Fibroblast of skin of back (primary cell): ENCODE measurements at places on chromosomes 6 and 20.

- peak; percentile 67 for DNase-seq
Observed at GRCh38 chr6:74578339-74578738, 627.5 kb downstream of the COL12A1 start.

GRCh38 chr20:31859998-31860380, 10.3 kb downstream of the DUSP15 start:
- DNase-seq: no peak

GRCh38 chr20:45972500-45973183, 639 bp upstream of the ZNF335 start:
- DNase-seq: no peak

DNA sequence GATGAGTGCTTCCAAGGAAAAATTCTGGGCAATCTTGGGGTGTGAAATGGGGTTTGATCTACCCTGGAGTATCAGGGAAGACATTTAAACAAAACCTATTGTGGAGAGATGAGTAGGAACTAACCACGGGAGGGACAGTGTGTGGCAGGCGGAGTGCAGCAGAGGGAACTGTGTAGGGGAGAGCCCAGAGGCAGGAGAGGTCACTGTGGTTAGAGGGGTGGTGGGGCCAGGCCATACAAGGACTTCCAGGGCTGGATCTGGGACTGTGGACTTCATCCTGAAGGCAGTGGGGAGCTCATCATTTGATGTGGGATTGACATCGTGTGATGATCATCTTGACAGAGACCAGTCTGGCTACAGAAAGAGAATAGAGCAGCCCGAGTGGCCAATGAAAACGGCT, 89.0 kb downstream of the TOX2 start:
- no peak for DNase-seq

GRCh38 chr6:143098054-143098671, 37.5 kb downstream of the AIG1 start:
- DNase-seq: no peak

- DNase-seq: peak; percentile 16
Observed at GRCh38 chr20:43915211-43916072, 790 bp downstream of the TOX2 start.

DNA sequence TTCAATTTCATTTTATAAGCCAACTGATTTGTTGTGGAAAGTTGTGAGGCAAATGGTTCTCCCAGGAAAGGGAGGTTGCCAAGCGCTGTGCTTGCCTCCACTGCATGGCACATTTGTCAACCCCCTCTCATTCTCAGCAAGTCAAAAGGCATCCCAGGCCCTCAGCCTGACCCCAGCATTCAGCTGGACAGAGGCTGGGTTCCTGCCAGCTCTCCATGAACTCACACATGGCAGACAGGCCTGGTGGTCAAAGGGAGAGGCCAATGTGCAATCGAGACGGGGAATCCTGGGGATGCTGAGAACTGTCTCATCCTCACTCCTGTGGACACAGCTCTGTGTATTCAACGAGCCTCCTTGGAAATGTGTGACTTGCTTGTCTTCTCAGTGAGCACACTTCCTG, 106.0 kb upstream of the CDH4 start:
- DNase-seq: no peak

- no peak for DNase-seq
Observed at GRCh38 chr20:51680067-51680749, 88.0 kb downstream of the ATP9A start.

DNA sequence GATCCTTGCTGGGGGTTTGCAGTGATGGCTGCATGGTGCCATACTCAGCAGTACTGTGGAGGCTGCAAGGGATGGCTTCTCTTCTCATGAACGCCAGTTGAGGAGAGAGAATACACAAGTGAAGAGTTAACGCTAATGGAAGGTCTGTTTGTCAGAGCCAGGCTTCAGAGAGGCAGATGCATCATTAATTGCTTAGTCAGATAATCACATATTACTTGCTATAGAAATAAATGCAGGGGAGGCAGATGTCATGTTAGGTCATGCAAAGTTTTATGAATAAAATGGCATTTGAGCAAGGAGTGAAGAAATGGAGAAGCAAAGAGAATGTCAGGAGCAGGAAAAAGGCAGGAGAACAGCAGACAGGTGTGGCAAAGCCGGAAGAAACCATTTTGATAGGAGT, 51.2 kb downstream of the CDS2 start:
- DNase-seq: no peak

DNA sequence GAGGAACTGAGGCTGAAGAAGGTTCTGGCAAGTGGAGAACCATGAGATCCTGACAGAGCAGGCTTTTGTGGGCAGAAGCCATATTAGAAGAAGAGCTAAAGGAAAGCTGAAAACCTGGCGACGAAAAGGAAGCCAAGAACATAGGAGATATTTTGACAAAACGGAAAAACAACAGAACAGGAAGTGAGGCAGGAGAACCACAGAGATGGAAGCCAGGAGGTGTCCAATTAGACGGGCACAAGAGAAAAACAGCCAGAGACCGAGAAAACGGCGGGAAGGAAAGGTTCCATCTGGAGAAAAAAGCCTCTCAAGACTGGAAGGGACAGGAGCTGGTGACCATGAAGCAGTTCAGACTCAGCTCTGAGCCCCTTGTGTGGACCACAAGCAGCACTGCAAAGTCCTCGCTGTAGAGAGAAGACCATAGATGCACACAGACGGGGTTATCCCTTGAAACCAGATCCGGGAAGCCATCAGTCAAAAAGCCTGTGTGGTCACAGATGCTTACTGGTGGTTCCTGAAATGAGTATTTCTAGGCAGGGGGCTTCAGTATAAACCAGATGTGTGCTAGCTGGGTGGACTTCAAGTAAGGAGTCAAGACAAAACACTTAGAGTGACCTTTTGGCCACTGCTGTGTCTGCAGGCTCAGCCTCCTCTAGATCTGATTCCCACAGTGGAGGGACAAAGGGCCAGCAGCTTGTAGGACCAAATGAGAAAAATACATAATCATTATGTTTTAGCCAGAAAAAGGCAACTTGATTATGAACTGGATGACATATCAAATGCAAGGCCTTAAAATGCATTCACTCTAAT, 30.7 kb downstream of the SSR1 start:
- no peak for DNase-seq

DNA sequence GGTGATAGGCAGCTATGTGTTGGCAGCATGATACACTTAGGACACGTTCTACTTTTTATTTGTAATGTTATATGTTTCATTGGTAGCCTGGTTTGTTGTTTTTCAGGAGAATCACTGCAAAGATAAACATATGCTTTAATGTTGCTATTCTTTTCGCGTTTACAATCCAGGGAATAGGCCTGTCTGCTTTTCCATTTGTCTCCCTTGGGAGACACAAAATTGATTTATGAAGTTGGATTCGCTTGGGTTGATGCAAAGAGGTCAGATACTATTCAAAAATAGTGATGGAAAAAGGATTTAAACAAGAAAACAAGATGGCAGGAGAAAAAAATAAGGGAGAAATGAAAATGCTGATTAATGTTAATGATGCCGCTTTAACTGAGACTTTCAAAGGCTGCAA, 179.5 kb upstream of the SOX4 start:
- no peak for DNase-seq

GRCh38 chr6:558089-558488, 98.8 kb downstream of the HUS1B start:
- no peak for DNase-seq

DNA sequence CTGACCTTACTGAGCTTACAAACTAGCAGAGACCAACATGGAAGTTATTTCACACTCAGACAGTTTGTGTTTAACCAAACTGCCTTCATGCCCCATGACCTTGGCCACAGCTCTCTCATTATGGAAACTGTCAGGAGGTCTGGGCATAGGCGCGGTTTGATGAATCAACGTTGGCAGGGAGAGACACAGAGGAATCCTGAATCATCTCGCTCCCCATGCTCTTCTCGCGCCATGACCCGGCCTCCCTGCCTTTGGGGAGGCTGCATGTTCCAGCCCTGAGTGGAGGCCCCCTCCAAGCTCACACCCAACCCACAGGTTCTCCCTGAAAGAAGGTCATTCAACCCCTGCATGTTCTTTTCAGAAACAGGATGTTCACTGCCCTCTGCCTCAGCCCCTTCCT, 15.9 kb upstream of the GDAP1L1 start:
- peak; percentile 12 for DNase-seq

DNA sequence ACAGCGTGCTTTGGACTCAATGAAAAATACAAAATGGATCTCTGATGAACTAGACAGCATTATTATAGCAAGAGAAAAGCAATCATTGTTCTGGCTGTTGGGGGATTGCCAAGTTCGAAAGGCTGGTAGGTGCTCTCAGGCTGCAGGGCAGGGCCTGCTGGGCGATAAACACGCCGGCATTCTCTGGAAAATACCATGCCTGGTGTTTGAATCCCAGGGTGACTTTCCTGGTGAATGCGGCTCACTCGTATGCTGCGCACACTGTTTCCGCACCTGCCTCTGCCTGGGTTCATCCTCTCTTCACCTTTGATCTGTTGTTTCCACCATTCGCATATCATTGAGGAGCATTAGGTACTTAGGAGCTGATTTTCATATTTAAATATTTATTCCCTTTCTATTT, 37.4 kb downstream of the GCNT2 start:
- DNase-seq: no peak

- DNase-seq: no peak
Observed at GRCh38 chr6:160085713-160086505, 35.7 kb upstream of the SLC22A1 start.

DNA sequence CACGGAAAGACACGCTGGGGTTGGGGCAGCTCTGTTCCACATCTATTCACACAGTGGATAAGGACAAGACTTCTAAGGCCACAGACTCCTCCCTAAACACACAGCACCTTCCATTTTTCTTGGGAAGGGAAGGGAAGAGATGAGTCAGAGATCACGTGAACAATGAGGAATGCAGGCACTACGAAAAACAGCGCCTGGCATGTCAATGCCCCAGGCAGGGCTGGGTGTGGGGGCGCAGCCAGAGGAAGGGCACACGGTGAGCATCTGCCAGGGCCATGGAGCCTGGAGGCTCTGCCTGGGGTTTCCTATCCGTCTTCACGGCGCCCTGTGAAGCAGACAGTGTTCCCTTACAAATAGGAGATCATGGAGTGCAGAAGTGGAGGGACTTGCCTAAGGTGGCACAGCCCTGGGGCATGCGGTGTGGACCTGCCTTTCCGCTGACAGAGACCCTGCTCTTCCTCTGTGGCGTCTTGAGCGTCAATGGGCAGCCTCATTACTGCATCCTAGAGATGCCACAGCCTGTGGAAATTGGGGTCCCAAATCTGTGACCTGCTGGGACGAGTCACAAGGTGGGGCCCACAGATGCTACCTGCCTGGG, 15.4 kb downstream of the UNC93A start:
- peak; percentile 31 for DNase-seq

DNA sequence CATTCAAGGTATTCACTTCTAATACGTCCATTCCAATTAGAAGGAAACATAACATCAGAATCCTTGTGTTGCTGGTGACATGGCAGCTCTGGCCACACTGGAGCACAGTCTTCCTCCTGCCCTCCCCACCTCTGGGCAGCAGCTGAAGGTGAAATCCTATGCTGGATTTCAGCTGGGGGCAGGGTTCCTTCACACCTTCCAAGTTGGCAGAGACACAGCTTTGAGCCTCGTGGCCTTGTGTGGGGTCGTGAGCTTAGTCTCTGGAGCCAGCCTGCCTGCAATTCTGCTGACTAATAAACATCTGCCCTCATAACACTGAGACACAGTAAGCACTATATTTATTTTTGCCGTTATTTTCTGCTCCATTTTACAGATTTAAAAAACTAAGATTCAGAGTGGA, 218.9 kb upstream of the RIN2 start:
- no peak for DNase-seq

DNA sequence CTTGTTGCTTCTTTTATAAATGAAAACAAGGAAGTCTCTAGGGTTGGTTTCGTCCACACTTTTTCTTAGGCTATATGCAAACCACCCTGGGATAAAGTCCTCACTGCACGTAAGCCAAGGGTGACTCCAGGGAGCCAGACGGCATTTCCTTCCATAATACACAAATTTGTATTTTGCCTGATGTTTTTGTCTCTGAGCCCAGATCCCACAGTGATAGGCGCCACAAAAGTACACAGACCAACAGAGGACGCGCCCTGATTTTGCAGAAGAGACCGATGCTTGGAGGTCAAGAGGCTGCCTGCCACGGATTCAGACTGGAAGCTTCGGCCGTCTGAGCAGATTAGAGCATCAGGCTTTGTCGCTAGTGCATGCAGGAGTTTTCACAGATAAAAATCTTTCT, 22.8 kb downstream of the FOXQ1 start:
- no peak for DNase-seq

GRCh38 chr6:31874084-31874670, 4.6 kb downstream of the SLC44A4 start:
- DNase-seq: no peak

- DNase-seq: peak; percentile 62
Observed at GRCh38 chr6:45388328-45388727, 10.6 kb upstream of the SUPT3H start.

DNA sequence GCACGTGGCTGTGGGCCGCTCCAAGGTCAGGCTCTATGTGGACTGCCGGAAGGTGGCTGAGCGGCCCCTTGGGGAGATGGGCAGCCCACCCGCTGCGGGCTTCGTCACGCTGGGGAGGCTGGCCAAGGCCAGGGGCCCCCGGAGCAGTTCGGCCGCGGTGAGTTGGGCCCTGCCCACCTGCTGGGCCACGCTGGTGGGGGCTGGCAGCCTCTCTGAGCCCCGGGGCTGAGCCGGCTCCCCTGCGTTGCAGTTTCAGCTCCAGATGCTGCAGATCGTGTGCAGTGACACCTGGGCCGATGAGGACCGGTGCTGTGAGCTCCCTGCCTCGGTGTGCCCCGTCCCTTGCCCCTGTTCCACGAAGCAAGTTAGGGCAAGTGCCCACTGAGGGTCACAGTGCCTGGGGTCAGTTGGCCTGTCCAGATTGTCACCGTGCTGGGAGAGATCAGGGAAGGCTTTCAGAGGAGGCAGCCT, 27.1 kb downstream of the COL20A1 start:
- no peak for DNase-seq

DNA sequence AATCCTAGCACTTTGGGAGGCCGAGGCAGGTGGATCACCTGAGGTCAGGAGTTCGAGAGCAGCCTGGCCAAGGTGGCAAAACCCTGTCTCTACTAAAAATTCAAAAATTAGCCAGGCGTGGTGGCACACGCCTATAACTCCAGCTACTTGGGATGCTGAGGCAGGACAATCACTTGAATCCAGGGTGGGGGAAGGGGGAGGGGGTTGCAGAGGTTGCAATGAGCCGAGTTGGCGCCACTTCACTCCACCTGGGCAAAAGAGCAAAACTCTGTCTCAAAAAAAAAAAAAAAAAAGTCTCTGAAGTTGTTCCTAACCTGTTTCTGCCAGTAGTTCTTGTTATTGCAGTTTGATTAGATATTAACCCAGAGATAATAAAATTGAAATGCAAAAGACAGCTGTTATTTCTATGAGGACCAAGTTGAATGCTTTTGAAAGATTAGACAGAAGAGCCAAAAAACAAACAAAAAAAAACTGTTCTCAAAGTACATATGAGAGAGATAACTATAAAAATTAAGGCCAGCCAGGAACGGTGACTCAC, 22.6 kb downstream of the PIGU start:
- no peak for DNase-seq

- DNase-seq: peak; percentile 7
Observed at GRCh38 chr6:145808239-145808638, 6.4 kb downstream of the FBXO30 start.

DNA sequence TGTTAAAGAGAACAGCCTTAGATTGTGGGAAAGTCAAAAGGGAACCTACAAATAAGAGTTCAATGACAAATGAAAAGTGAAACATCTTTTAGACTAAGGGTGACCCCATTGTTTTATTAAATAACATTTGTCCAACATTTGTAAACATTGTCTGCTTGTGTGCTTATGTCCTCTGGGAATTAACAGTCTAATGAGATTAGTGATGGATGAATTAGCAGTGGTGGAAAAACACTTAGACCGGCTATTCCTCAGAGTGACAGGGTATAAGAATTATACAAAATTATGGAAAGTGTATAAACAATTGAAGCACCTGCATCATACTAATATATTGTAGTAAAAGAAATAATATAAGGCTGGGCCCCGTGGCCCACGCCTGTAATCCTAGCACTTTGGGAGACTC, 29.3 kb upstream of the HFE start:
- DNase-seq: no peak
